Suprapubic skin (tissue), 4 donors: ENCODE measurements at places on chromosomes 7 and 10. TPM values are rescaled to one million over a fixed set of nuclear protein-coding genes. Genes with fewer than 3 reads are reported as not detected.

RASSF4 gene
- 4.4 TPM for total RNA-seq

DNA sequence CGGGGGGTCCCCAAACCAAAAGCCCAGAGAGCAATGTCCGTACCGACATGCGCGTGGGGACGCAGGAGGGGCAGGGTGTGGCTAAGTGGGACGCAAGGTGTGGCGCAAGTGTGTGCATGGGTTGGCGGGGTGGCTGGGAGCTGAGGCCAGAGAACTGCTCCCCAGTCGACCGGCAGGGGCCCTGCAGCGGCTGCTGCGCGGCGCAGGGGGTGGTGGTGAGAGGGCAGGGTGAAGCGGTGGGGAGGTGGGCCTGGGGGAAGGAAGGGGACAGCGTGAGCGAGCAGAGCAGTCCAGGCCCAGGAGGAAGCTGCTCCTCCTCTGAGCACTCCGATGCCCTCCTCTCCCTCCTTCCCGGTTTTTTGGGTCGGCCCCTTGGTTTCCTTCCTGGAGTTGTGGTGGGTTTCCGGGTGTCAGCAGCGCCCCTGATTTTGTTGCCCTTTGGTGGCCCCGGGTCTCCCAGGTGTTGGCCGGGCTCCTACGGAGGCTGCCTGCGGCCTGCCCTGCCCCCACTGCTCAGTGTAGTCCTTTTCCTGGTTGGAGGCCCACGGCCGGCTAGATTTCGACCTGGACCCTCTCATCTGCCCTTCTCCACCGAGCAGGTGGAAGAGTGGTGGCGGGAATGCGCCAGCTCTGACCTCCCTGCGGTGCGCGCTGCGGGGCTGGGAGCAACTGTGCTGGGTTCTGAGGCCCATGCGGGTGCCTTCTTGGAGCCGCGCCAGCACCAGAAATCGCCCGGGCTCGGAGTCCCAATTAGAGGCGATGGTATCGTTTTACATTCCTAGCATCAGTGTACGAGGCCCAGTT lies 40.5 kb upstream of the COMTD1 start:
- no peaks in the 10 kb centered on the region for H3K4me1 ChIP-seq
- H3K27ac ChIP-seq, result no peak overlapping the region
- H3K4me3 ChIP-seq, result peak overlapping the region; percentile 31
- DNase-seq, result peak; percentile 32
- no peaks in the 10 kb centered on the region for H3K36me3 ChIP-seq

DNA sequence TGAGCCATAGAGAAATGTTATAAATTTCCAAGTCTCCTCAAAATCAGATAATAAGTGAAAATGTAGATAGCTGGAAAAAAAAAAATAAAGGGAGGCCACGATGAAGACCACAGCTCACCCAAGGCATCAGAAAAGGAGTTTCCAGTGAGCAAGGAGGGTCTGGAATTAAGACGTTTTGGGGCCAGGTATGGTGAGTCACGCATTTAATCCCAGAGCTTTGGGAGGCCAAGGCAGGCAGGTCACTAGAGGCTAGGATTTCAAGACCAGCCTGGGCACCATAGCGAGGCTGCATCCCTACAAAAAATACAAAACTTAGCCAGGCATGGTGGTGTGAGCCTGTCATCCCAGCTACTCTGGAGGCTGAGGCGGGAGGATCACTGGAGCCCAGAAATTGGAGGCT lies 65.5 kb downstream of the ASB13 start:
- peaks cover 12% of the 10 kb centered on the region for H3K4me1 ChIP-seq
- no peaks in the 10 kb centered on the region for H3K36me3 ChIP-seq
- no peak overlapping the region for H3K4me3 ChIP-seq
- no peak overlapping the region for H3K27ac ChIP-seq

EBLN1 gene
- not detected for total RNA-seq

PIK3CG gene
- 2.4 TPM for total RNA-seq

GRCh38 chr10:63628526-63629362 lies 107.5 kb downstream of the REEP3 start:
- peak overlapping the region; percentile 71 for H3K4me3 ChIP-seq
- H3K4me1 ChIP-seq, result peaks cover 28% of the 10 kb centered on the region
- DNase-seq, result peak; percentile 73
- peak overlapping the region; percentile 96 for H3K27ac ChIP-seq

DNA sequence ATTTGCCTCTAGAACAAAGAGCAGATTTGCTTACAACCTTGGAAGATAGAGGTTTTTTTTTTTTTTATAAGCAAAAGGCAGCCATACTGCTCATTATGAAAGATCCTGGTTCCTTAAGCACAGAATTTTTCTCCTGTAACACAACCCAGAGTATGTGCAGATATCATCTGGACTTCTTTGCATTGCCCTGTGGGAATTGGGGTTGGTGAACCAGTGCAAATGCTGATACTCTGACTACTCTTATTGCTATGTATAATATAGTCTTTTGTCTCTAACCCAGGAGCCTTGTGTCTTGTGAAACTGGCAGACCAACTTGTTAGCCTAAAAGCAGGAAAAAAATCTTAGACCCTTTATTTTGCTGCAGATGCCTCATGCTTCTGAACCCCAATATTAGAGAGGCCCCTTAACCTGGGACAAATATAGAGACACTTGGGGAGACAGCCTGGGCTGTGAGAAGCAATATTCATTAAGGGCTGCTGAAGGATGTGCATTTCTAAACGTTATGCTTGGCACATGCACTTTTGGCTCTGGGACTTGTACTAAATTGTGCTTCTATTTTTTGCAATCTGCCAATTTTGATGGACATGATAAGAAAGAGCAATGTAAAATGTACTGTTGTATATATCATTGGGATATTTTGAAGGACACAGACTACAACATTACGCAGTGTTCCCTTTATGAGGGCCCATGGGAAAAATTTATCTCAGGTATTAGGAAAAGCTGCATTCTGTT lies 78.9 kb downstream of the ANLN start:
- H3K4me3 ChIP-seq, result no peak overlapping the region
- H3K27me3 ChIP-seq, result no peaks in the 10 kb centered on the region
- no peaks in the 10 kb centered on the region for H3K4me1 ChIP-seq
- H3K36me3 ChIP-seq, result no peaks in the 10 kb centered on the region
- no peak overlapping the region for H3K27ac ChIP-seq

- H3K4me3 ChIP-seq, result no peak overlapping the region
- no peaks in the 10 kb centered on the region for H3K27me3 ChIP-seq
- H3K36me3 ChIP-seq, result no peaks in the 10 kb centered on the region
These were observed 47.8 kb upstream of the LRRC17 start for GRCh38 chr7:102864958-102865357.

EVX1 gene
- not detected for total RNA-seq

DNA sequence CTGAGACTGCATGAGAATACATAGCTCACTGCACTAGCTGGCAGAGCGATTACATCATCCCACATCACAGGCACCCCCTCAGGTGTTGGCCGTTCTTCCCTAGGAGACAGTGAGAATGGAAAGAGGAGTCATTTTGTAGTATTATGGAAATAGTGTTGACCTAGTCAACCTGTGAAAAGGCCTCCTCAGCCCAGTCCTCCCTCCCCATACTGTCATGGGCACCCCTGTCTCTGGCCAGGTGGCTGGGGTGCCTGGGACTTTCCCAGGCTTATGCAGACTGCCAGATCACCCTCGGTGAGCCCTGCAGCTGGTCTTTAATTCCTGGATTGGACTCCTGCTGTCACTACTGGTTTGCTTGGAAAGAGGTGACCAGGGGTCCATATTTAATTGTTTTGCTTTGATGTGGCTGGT lies 4.0 kb downstream of the INPP5A start:
- no peaks in the 10 kb centered on the region for H3K36me3 ChIP-seq
- H3K27ac ChIP-seq, result no peak overlapping the region
- no peak for DNase-seq
- H3K4me1 ChIP-seq, result peaks cover 64% of the 10 kb centered on the region
- no peak overlapping the region for H3K4me3 ChIP-seq
- H3K27me3 ChIP-seq, result no peaks in the 10 kb centered on the region

GRCh38 chr7:134784251-134785049 lies 5.0 kb downstream of the CALD1 start:
- H3K27ac ChIP-seq, result no peak overlapping the region
- H3K27me3 ChIP-seq, result no peaks in the 10 kb centered on the region
- H3K36me3 ChIP-seq, result no peaks in the 10 kb centered on the region
- H3K4me3 ChIP-seq, result no peak overlapping the region
- DNase-seq, result no peak
